ENCODE measurements at places on chromosomes 2 and 18.

GRCh38 chr2:202069170-202070067 is 3.6 kb upstream of the KIAA2012 start:
- no peak for DNase-seq

DNA sequence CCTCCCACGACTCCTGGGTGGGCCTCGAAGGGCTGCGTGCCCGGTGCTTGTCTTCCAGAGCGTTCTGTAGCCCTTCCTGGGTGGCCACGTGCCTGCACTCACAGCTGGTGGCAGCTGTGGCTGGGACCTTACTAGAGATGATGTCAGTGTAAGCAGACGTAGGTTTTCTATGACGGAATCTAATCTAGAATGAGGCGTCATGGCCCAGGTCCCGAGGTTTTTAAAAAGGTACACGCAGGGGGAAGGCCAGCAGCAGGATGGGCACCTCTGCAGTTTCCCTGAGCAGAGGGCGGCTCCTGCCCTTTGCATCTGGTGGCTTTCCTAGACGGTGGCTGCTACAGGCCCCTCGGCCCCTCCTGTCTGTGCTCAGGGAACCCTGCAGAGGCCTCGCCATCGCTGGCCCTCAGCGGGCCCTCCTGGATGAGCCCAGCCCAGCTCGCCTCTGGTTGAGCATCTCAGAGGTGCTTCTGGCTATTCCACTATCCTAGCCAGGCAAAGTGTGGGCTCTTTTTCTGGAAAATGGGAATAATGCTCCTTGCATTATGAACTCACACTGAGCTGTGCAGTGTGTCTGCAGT is 49.6 kb upstream of the PXDN start:
- DNase-seq: no peak

DNA sequence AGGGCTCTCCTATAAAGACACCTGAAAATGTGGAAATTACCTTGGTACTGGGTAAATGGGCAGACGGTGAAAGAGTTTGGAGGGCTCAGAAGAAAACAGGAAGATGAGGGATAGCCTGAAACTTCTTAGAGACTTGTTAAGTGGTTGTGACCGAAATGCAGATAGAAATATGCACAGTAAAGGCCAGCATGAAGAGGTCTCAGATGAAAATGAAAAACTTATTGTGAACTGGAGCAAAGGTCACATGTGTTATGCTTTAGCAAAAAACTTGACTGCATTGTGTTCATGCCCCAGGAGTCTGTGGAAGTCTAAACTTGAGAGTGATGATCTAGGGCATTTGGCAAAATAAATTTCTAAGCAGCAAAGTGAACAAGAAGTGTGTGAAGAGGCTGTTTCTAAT is 137.1 kb downstream of the CBLN2 start:
- DNase-seq: no peak

- no peak for DNase-seq
Measured at GRCh38 chr2:34736482-34736881, 1137.4 kb upstream of the FAM98A start.

GRCh38 chr2:63225964-63226686 is 175.5 kb downstream of the OTX1 start:
- DNase-seq: no peak

DNA sequence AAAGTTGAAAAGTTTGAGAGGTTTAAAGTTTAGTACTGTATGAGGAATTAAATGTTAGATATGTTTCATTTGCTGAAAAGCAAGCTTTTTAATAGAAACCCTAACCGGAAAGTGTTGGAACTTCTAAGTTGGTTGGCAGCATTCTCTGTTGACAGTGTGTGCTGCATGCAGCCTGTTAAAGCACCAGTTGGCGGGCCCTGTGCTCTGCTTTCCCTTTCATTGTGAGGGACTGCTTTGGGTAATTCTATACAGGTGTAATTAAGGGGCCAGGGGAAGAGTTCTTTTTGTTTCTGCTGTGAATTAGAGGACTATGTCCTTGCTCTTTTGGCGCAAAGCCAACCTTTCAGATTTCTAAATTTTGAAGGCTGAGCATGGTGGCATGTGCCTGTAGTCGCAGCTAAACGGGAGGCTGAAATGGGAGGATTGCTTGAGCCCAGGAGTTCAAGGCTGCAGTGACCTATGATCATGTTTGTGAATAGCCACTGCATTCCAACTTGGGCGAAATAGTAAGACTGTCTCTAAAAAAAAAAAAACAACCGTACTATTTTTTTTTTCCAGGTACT is 20.1 kb downstream of the PLEKHB2 start:
- DNase-seq: no peak

- DNase-seq: no peak
Measured at GRCh38 chr2:49194701-49195100, 40.4 kb upstream of the FSHR start.

GRCh38 chr2:85255813-85256594 is 71.8 kb downstream of the TGOLN2 start:
- no peak for DNase-seq

DNA sequence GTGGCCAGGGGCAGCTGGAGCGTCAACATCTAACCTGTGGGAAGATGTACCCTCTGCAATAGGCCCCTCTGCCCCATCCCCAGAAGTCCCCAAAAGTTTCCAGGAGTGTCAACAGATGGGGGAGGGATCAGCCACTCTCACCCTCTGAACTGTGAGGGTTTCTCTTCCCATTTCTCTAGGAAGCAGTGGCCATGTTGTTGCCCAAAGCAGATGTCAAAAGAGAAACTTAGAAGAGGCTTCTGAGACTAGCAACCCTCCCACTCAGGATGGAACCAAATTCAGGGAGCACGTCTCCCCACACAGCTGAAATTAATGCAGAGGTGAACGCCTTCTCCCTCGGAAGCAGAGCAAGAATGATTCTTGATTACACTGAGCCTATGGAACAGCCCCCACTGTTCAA is 70.3 kb downstream of the ARL4C start:
- no peak for DNase-seq

GRCh38 chr2:40243581-40244187 is 208.2 kb downstream of the SLC8A1 start:
- DNase-seq: no peak

GRCh38 chr2:207403141-207403540 is 126.6 kb upstream of the CREB1 start:
- no peak for DNase-seq

GRCh38 chr2:240917684-240918257 is 11.6 kb downstream of the CROCC2 start:
- peak; percentile 15 for DNase-seq

- no peak for DNase-seq
Measured at GRCh38 chr2:178871536-178871935, 64.3 kb upstream of the TTN start.

DNA sequence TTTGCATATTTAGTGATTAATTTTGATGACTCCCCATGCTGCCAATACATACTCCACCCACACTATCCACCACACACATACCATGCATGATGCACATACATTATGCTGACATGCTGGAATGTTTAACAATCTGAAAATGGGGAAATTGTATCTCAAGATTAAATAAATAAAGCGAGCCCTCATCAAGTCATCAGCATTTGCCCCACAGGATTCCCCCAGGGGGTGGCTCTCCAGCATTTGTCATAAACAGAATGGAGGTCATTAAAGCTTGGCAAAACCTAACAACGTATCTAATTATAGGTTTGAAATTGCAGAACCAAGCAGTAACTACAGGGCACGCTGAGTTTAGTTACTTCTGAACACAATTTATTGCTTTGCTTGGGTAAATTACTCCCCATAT is 141.2 kb upstream of the TACR1 start:
- DNase-seq: no peak

- peak; percentile 61 for DNase-seq
Measured at GRCh38 chr2:203908066-203908796, 28.3 kb upstream of the ICOS start.

- no peak for DNase-seq
Measured at GRCh38 chr18:33264566-33264965, 176.0 kb downstream of the CCDC178 start.

DNA sequence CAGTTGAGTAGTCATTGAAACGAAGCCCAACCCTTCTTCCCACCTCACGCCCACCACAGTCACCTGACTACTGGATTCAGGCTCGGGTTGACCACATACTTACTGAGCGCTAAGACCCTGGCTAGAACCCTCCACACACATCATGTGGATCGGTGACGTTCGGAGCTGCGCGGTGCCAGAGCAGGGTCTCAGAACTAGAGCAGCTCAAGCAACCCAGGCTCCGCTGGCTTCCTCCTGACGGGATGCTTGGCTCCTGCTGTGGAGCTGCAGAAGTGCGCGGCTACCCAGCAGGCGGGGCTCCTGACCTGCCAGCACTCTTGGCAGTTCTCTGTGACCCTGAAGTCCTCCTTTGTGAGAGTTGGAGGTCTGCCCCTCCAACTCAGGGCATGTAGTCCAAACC is 90.6 kb upstream of the MBOAT2 start:
- no peak for DNase-seq

- DNase-seq: no peak
Measured at GRCh38 chr2:213187833-213188532, 36.6 kb upstream of the IKZF2 start.

DNA sequence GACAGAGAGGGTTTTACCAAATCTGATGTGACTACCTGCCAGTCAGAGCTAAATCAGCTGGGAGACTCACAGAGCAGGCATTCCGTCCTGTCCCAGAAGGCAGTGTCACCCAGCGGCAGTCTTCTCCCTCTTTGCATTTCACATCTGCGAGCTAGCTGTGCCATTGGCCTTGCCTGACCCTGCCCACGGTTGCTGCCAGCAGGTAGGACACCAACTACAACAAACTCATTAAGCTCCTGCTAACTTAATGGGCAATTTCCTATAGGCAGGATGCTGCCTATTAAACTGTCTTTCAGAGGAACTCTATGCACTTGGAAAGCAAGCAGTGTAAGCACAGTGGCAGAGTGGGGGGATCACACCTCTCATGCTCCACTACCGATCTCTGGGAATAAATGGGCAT is 116.4 kb upstream of the CAPN13 start:
- DNase-seq: no peak

DNA sequence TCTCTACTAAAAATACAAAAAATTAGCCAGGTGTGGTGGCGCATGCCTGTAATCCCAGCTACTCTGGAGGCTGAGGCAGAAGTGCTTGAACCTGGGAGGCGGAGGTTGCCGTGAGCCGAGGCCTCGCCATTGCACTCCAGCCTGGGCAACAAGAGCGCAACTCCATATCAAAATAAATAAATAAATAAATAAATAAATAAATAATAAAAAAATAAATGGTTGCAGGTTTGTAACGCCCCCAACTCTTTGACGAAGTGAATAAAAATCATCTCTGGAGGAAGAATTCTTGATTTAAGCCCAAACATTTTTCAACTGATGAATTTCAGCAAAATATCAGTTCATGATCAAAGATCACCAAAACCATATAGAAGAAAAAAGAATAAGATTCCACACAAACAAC is 13.3 kb upstream of the CNRIP1 start:
- DNase-seq: no peak

DNA sequence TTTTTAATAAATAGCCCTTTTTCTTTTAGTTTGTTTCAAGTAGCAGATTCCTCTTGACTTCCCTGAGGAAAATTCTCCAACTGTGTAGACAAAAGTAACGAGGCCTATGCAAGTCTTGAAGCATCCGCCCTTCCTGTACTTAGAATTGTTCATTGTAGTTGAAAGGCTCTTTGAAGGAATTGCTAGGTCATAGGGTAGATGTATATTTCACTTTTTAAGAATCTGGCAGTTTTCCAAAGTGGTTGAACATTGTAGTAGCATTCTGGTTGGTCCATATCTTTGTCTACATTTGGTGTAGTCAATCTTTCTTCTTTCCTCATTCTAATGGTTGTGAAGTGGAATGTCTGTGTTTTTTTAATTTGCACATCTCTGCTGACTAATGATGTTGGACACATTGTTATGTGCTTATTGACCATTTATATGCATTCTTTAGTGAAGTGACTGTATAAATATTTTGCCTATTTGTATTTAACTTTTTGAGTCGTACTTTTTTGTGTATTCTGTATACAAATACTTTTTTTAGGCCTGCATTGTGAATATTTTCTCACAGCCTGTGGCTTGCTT is 5.6 kb upstream of the SERPINB11 start:
- no peak for DNase-seq

GRCh38 chr2:24077535-24077877 is 1.4 kb upstream of the SF3B6 start:
- no peak for DNase-seq

DNA sequence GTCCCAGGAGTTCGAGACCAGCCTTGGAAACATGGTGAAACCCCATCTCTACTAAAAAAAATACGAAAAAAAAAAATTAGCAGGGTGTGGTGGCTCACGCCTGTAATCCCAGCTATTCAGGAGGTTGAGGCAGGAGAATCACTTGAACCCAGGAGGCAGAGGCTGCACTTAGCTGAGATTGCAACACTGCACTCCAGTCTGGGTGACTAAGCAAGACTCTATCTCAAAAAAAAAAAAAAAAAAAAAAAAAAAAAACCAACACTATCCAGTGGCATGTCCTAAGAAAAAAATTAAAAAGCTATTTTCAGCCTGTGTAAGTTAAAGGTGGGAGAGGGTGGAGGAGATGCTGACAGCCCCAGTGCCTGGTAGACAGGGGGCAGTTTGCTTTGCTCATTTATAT is 32.2 kb upstream of the REL start:
- no peak for DNase-seq

DNA sequence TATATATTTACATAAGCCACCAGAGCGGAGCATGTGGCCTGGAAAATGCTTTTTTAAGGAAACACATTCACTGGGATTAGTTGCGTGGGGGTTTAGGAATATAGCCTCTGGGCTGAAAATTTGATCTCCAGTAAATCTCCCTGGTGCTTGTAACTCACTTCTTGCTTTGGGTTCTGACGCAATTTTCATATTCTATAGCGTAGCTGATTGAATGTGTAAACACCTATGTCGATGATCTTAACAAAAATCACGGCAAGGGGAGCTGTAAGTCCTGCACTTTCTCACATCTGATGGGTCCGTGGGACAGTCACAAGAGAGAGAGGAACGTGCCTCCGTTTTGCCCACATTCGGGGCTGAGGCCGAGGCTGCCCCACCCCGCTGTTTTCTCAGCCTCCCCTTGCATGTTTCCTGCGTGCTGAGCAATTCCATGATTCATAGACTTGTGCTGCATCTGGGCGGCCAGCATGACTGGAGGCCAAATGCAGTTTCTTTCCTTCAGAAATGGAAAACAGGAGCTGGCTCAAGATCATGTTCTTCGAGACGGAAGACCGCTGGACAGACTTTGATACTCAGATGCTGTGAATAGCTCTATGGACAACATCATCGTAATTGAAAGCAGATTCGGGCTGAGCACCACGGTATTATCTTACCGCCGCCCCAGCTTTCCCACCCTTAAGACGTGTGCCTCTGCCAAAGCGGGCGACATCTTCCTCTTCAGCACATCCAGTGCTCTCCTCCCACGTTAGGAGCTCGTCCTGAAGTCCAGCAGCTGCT is 109.2 kb downstream of the TMEM18 start:
- DNase-seq: no peak

GRCh38 chr2:60948161-60948560 is 66.8 kb downstream of the REL start:
- no peak for DNase-seq

DNA sequence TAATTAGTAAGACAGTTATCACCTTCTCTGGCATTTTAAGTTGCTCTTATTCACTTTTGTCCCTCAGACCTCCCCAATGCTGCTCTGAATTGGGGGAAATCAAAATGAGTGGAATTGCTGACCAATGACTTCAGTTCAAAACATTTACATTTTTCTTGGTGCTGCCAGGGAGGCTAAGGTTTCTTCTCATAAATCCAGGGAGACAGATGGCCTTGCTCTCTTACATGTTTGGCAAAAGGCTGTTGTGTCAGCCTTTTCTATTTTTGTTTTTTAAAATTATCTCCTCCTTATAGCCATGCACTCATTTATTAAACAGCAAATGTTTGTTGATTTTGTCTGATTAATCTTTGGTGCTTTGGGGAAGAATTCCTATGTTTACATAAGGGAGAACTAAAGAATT is 82.0 kb downstream of the GALNT13 start:
- DNase-seq: no peak
